ENCODE measurements at places on chromosomes 12 and 14. TPM values are rescaled to one million over a fixed set of nuclear protein-coding genes. Genes with fewer than 3 reads are reported as not detected.

DNA sequence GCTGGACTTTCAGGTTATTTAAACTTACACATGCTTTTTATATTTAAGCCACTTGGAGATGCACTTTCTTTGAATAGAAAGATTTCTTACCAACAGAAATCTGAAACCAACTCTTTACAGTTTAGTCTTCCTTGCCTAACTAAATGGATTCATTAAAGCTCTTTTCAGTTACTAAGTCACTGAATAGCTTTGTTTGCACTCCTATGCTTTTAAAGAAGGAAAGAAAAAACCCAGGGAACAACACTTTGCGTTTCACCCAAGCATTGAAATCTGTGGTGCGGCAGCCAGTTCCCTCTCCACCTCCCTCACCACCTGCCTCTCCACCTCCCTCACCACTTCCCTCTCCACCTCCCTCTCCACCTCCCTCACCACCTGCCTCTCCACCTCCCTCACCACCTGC, 70.3 kb downstream of the RIMBP2 start:
- no peak for DNase-seq

Gene KRT6B
- polyA plus RNA-seq: not detected

GRCh38 chr14:74572726-74573301, 39.2 kb downstream of the LTBP2 start:
- no peak for DNase-seq

DNA sequence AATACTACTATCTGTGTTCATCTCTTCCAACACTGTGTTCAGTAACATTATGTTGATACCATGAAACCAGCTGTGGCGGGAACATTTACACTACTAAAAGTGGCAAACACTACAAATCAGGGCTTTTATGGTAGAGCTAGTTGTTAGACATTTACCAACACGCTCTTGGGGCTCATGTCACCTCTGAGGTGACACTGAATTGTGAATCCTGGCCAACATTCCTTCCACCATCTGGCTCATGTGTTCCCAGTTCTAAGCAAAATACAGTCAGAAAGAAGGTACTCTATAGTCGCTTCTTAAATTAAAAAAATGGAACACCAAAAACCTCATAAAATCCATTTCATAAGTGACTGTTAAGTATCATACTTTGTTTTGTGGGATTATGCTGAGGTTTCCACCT, 436.6 kb downstream of the FUT8 start:
- DNase-seq: no peak

GRCh38 chr12:42757624-42758119, 168.1 kb upstream of the PRICKLE1 start:
- DNase-seq: no peak
